ENCODE measurements at places on chromosomes 11 and 22.

- DNase-seq: no peak
These were observed 184.8 kb downstream of the DSCAML1 start for GRCh38 chr11:117612177-117612576.

- no peak for DNase-seq
These were observed 935.3 kb downstream of the DLG2 start for GRCh38 chr11:84691830-84692229.

DNA sequence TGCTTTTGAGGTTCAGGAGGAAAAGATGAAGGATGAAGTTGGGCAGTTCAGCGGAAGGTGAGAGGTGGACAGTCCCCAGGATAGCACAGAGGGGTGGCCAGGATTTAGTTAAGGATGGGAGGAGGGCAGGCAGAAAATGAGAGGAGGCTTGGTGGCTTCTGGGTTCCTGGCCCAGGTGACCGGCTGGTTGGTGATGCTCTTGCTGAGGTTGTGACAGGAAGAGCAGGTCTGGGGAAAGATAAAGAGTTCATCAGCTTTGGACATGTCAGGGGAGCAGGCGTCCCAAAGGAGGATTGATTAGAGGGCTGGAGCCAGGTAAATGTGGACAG, 27.6 kb upstream of the P2RY2 start:
- no peak for DNase-seq

- no peak for DNase-seq
These were observed 1321.1 kb downstream of the TBC1D22A start for GRCh38 chr22:48083502-48083901.

DNA sequence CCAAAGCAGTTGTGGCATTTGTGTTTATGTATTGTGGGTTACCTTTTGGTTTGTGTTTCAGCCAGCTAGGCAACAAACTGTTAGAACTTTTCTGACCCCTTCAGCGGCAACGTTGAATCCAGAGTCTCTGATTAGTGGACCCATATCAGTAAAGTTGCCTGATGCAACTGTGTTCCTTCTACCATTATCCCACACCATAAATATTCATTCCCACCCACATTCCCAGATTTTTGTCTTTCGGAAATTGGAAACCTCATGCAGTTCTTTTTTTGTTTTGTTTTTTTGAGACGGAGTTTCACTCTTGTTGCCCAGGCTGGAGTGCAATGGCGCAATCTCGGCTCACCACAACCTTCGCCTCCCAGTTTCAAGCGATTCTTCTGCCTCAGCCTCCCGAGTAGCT, 30.7 kb upstream of the RBX1 start:
- DNase-seq: no peak

GRCh38 chr11:13775471-13775870, 107.0 kb downstream of the FAR1 start:
- DNase-seq: no peak

DNA sequence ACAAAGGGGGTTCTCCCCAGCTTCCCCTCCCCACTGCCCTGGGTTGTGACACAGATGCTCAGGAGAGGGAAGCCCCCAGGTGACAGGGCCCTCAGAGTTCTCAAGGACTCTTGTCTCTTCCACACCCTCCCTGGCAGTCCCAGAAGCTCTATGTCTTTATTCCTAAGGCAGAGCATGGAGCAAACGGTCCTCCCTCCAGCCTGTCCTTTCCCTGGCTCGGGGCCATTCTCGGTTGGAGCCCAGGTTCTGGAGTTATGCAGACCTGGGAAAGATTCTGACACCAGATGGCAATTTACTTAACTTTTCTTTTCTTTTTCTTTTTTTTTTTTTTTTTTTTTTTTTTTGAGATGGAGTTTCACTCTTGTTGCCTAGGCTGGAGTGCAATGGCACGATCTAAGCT, 186.6 kb downstream of the CEP164 start:
- no peak for DNase-seq

GRCh38 chr11:131664816-131665215, 294.4 kb downstream of the NTM start:
- DNase-seq: no peak

DNA sequence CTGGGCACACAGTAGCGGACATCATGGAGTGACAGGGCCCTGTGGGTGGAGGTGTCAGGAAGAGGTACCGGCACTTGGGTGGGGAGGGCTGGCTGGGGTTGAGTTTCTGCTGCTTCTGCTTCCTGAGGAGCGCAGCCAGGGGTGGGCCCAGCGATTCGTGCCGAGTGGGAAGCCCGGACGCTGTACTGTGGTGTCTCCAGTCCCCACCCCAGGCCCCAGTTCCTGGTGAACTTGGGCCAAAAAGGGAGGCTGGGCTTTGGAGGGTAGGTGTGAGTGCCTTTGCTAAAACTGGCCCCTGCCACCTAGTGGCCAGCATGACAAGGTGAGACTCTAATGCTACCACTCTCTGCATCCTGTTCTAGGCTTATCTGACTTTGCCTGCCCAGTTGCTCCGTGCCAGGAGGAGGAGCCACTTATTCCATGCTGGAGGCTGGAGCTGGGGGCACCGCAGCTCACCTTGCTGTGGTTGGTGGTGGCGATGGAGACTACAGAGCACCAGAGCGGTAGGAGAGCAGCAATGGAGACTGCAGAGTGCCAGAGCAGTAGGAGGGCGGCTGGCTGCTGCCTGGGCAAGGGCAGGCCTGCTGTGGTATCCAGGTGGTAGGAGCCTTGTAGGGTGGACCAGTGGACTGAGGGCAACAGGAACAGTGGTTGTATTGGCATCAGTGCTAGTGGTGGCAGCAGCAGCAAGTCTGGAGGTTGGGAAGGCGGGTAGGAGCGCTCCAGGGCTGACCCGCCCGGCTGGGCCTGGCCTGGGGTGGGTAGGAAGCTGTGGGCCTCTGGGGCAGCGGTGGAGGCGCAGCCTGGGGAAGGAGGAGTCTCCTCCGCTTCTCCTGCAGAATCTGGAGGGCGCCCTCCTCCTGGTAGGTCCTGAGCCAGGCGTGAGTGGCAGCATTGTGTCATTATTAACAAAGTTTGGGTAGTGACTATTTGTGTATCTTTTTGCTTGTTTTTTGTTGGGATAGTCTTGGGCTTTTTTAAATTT, 2.2 kb upstream of the RFPL2 start:
- no peak for DNase-seq

GRCh38 chr11:44267750-44268613, 42.0 kb downstream of the ALX4 start:
- DNase-seq: no peak
